Pancreas (tissue), 10 donors: ENCODE measurements at places on chromosomes 16 and 17. TPM values are rescaled to one million over a fixed set of nuclear protein-coding genes. Genes with fewer than 3 reads are reported as not detected.
A peak's percentile ranks its signal among the peaks of the same experiment; 100 is the strongest.

ITGA2B gene
- total RNA-seq: 0.28 TPM

SPNS1 gene
- 12.6 TPM for total RNA-seq

HES7 gene
- total RNA-seq: not detected

C17orf107 gene
- total RNA-seq: 6.9 TPM

DNASE1L2 gene
- 0.95 TPM for total RNA-seq

DNA sequence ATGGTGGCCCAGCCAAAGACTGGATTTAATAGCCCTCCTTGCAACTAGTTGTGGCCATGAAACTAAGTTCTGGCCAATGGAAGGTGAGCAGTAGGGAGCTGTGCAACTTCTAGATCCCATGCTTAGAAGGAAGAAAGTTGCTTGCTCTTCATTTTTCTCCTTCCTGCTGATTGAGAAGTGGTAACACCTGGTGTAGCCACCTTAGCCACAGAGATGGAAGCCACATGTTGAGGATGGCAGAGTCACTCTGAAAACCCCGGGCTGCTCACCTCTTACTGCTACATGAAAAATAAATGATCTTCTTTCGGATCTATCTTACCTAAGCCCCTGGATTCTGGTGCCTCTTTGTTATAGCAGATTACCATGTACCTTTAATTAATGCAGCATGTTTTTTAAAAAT, 10.3 kb upstream of the ATP5MC1 start:
- H3K36me3 ChIP-seq: no peaks in the 10 kb centered on the region
- no peak for DNase-seq
- H3K4me3 ChIP-seq: no peak overlapping the region
- no peaks in the 10 kb centered on the region for H3K27me3 ChIP-seq
- H3K4me1 ChIP-seq: no peaks in the 10 kb centered on the region

DNA sequence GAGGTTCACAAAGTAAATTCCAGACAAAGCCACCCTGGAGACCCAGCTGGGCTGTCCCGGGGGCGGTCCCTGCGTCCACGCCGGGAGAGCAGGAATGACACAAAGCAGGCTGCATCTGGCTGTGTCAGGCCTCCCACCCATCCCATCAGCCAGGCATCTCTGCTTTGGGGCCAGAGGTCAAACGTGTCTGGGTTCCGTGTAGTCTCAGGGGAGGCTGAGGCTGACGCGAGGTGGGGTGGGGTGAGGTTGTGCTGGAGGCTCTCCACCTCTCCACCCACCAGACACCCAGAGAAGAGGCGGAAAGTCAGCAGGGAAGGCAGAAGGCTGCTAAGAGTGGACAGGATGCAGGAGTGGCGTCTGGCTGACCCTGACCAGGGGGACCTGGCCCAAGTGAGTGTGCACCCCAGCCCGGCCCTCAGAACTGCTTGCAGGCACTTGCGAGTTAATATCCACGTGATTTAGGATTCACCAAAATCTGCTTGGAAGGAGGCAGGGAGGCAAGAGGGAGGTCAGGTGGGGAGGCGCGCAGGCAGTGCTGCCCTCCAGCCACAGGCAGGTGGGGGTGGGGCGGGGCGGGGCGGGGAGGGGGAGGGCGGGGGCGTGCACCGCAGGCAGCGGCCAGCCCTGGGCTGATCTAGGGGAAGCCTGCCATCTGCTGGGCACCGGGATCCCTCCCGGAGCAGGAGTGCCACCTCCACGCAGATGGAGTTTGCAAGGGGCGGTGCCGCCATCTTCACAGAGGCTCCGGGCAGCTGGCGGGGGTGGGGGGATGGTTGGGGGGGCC, 44.3 kb downstream of the TBC1D16 start:
- H3K36me3 ChIP-seq: no peaks in the 10 kb centered on the region
- peaks cover 37% of the 10 kb centered on the region for H3K4me1 ChIP-seq
- peak; percentile 82 for DNase-seq
- no peaks in the 10 kb centered on the region for H3K27me3 ChIP-seq
- H3K4me3 ChIP-seq: peak overlapping the region; percentile 39
- no peak overlapping the region for H3K27ac ChIP-seq

DNA sequence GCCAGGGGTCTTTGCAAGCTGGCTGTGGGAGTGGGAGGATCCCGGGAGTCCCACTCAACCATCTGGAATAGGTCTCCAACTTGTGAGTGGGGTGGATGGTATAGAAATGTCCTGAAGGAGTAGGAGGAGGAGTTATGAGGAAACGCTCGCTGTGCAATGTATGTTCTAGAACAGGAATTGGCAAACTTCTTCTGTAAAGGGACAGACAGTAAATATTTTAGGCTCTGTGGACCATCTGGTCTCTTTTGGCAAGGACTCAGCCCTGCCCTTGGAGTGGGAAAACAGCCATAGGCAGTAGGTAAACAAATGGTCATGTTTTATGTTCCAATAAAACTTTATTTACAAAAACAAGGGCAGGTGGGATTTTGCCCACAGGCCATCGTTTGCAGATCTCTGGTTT, 149.2 kb downstream of the NPIPB5 start:
- H3K36me3 ChIP-seq: no peaks in the 10 kb centered on the region
- H3K27me3 ChIP-seq: no peaks in the 10 kb centered on the region
- H3K4me3 ChIP-seq: no peak overlapping the region
- DNase-seq: no peak
- H3K27ac ChIP-seq: no peak overlapping the region

- no peaks in the 10 kb centered on the region for H3K36me3 ChIP-seq
- H3K4me3 ChIP-seq: no peak overlapping the region
- H3K4me1 ChIP-seq: peaks cover 10% of the 10 kb centered on the region
Observed at GRCh38 chr17:27381007-27381501, 75.2 kb upstream of the KSR1 start.

DNA sequence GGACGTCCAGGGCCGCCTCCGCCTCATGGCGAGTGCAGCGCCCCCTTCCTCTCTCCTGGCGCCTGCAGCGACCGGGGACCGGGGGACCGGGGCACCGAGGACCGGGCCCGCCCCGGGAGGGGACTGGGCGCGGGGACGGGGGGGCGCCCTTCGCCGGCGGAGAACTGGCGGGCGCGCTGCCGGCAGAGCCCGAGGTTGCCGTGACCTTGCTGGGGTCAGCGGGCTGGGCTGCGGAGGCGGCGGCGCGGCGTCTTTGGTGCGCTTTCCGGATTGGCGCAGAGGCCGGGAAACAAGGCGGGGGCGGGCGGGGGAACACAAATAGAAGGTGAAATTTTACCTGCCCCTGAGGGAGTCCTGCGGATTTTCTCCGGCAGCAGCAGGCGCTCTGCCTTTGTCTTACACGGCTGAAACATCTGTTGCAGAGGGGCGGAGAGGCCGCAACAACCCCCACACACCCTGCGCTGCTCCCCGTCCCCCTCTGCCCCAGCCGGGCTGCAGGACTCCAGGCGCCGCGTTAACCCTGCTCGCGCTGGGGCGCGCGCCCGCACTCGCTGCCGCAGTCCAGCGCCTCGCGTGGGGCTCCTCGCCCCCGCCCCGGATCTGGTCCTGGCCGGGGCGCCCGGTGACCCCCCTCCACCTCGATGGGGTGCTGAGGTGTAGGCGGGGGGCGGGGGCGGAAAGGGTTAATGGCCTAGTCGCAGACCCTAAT, 53.5 kb downstream of the SREBF1 start:
- peaks cover 34% of the 10 kb centered on the region for H3K4me1 ChIP-seq
- peak; percentile 80 for DNase-seq
- H3K27me3 ChIP-seq: no peaks in the 10 kb centered on the region
- H3K27ac ChIP-seq: peak overlapping the region; percentile 48
- H3K36me3 ChIP-seq: no peaks in the 10 kb centered on the region

DNA sequence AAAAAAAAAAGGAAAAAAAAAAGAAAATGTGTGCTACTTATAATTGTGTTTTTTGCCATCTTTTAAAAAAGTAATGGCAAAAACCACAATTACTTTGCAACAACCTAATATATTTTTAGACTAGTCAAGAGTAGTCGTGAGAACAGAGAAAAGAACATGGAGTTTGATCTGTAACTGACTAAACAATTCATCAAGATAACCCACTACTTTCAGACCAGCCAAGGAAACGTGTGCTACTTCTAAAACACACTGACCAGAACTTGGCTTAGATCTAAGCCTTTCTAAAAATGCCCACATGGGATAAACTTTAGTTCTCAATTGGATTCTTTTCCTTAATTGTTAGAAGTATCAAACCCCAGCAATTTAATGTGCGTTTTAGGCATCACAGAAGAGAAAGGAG, 616 bp downstream of the PECAM1 start:
- peak overlapping the region; percentile 60 for H3K27ac ChIP-seq
- no peaks in the 10 kb centered on the region for H3K36me3 ChIP-seq
- no peak for DNase-seq
- no peak overlapping the region for H3K4me3 ChIP-seq

GRCh38 chr17:61464843-61465180, 12.6 kb downstream of the TBX4 start:
- H3K36me3 ChIP-seq: no peaks in the 10 kb centered on the region
- H3K27ac ChIP-seq: no peak overlapping the region
- H3K4me1 ChIP-seq: peaks cover 12% of the 10 kb centered on the region
- H3K4me3 ChIP-seq: no peak overlapping the region
- H3K27me3 ChIP-seq: no peaks in the 10 kb centered on the region
